ENCODE measurements at places on chromosomes 11 and 22.

DNA sequence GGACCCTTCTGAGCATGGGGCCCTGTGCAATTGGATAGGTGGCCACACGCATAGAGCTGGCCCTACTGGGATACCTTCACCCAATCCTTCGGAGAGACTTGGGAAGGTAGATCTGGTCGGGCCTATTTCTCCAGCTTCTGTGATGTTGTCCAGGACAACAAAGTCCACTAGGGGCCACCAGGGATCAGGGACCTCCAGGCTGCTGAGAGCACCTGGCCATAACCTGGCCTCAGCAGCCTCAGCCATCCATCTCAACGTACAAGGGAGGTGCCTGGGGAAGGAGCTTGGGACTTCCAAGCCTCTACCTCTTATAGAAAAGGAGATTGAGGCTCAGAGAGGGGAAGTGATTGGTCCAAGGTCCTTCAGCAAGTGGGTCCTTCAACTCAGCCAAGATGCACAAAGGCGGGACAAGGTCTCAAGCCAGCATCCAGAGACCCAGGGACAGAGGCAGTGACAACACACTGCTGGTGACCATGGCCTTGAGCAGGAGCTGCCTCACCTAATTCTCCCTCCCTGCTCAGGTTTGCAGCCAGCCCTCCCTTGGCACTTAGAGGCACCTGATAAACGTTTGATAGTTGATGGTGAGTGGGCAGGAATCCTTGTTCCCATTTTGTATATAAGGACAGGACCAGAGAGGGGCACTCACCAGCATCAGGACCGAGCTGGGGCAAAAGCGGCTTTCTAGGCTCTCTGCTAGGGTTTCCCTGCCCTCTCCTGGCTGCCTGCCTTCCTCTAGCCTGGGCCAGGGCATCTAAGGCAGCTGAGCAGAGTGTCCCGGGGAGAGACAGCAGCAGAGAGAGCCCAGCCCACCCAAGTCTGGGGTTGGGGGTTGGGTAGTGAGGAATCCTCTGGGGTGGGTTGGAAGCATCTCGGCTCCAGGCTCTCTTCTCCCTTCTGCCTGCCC, 4.5 kb downstream of the RAC2 start:
- DNase-seq, result no peak

DNA sequence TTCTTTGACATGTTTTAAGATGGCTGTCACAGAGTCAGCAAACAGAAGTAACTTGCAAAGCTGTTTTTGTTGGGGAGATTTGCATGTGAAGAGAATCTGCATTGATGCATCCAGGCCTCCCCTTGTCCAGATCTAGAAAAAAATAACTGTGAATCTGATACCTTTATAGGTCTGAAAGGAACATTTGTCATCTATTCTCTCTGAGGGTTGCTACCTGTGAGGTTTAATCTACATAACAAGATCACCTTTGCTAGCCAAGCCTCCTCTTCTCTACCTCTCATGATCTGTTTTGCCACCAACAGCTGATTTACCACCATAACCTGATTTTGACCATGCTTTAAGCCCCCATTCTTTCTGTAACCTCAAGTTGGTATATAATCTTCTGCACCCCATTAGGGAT, 47.2 kb upstream of the SLC5A12 start:
- no peak for DNase-seq

- no peak for DNase-seq
Observed at GRCh38 chr22:27197052-27197451, 539.7 kb downstream of the MIAT start.

DNA sequence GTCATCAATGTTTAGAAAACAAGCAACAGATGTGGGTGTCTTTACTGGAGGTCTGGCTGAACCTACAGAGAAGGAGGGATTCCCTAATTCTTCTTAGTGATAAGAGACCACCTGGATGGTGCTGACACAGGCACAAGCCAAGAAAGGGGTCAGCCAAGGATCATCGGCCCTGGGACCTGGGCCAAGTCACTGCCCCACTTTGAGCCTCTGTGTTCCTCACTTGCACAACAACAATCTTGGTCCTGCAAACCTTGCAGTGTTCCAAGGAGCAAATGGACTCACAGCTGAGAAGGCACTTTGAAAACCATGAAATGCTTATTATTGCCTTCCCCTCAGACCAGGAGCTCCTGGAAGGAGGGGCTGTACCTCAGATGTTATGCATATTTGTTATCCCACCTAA, 7.0 kb upstream of the KCNE3 start:
- no peak for DNase-seq

DNA sequence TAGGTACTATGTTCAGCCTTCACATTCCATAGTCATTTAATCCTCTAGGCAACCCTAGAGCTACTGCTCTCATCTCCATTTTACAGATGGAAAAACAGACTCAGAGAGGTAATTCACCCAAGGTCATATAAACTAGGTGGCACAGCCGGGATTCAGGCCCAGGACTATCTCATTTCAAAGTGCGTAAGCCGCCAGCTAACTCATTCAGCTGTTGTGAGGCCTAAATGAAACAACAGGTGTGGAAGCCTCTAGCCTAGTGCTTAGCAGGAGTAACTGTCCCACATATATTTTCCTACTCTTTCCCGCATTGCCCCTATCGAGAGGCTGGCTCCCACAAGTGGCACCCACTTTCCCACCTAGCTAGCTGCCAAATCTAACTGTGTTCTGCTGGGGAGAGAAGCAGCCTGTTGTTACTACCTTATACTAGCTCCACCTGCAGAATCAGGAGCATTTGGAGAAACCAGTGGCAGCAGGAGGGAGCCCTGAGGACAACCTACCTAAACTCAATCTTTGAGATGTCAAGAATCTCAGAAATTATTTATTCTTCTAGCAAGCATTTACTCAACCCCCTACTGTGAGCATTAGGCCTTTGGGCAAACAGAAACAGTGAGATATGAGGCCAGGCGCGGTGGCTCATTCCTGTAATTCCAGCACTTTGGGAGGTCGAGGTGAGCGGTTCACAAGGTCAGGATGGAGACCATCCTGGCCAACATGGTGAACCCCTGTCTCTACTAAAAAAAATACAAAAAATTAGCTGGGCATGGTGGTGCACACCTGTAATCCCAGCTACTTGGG, 20.9 kb downstream of the PRG3 start:
- DNase-seq, result no peak

DNA sequence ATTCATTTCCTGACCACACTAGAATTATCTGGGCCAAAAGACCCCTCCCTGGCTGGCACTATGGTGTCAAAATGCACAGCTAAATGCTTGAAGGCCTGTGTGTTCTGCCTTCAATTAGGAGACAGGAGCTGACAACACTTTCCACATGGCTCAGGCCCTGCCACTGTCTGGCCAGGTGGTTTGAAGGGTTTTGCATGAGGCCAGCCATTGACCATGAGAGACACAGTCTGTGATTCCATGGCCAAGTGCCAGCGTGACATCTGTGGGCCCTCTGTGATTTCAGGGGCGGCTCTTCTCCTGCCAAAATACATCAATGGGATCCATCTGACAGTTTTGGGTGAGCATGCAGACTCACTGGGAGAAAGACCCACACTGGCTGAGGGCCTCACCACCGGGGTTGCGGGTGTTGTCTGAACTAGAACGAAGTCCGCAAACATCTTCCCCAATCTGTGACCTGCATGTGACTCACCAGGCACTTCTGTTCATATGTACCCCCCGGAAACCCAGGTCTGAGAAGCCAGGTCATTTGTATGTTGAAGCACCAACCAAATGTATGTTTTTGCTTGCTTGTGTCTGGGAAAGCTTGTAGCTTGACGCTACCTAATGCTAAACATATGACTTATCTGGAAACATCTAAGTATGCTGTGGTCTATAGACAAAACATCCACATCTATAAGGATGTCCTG, 20.7 kb upstream of the NAV2 start:
- no peak for DNase-seq

GRCh38 chr22:44460287-44460686, 37.7 kb downstream of the RTL6 start:
- no peak for DNase-seq

GRCh38 chr11:129785383-129786111, 30.1 kb upstream of the TMEM45B start:
- DNase-seq, result no peak

- DNase-seq, result no peak
Observed at GRCh38 chr11:612201-612960, 3.4 kb downstream of the IRF7 start.

- no peak for DNase-seq
Observed at GRCh38 chr22:46744581-46744980, 6.5 kb upstream of the CERK start.

GRCh38 chr22:23763579-23763945, 772 bp downstream of the C22orf15 start:
- DNase-seq, result no peak

- peak; percentile 79 for DNase-seq
Observed at GRCh38 chr11:59818572-59818971, 8.0 kb upstream of the MRPL16 start.

DNA sequence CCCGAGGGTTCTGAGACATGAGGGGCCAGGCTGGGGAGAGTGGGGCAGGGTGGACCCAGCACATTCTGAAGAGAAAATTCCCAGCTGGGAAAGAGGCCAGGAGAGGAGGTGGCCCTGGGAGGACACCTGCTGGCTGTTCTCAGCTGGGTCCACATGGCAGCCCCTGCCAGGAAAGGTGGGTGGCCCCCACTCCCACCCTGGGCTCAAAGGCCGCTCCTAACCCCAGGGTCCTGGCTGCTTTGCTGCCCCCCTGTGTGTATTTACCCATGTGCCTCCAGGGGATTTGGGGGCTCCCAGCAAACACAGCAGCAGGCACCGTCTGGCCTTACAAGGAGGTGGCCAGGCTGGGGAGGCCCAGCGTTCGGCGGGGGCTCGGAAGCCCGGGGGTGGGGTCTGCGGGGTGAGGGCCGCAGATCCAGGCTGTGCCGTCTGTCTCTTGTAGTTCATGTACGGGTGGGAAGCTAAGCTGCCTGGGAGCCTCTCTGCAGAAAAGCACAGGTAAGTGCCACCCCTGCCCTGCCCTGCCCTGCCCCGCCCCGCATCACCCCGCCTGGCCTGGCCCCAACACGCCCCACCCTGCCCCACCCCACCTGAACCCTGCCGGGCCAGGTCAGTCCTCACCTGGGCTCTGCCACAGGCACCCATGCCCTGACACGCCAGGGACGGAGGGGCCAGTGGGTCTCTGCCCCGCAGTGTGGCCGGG, 10.6 kb downstream of the MUC5B start:
- DNase-seq, result no peak

DNA sequence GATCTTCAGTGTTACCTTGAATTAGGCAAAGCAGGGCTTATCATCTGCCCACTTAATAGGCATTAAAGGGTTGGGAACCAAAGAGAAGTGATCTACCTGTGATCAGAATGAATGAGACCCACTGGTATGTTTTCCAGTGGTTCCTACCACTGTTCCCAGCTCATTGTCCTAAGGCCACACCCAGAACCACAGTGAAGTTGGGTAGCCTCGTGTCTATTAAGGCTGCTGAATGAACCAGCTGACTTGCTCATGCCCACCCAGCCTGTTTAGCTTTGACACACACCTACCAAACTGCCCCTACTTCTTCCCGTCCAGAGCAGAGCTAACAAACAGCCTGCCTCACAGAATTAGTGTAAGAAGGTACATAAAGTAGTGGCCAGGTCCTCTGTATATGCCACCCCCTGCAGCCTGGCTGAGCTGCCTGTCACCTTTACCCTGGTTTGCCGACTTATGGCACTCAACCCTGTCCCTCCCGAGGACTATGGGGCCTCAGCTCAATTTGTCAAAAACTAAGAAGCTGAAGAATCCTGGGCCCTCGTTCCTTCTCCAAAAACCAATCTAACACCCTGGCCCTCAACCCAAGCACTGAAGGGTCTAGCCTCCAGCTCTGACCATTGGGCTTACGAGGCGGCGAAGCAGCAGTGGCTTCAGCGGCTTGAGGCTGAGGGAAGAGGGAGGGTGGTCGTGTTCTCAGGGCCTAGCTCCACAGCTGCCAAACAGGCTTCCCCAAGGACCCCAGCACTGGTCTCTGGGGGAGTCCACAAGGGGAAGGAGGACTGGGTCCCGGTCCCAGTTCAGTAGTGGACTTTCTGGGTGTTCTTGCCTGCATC, 9.8 kb downstream of the UCP2 start:
- no peak for DNase-seq

- DNase-seq, result no peak
Observed at GRCh38 chr11:67434395-67434881, 3.0 kb downstream of the PTPRCAP start.
